Activated T-helper 1 cell treated with anti-CD3 and anti-CD28 coated beads, Interleukin-12 subunit alpha, Interleukin-12 subunit beta, Interleukin-2, Interleukin-4 antibody, amounts not matched to agents 30 ng/mL and 10 ng/mL and 1 ng/mL, durations not matched to agents 14 hours and 24 hours and 36 hours (primary cell): ENCODE measurements at places on chromosomes 1 and 21. TPM values are rescaled to one million over a fixed set of nuclear protein-coding genes. Genes with fewer than 3 reads are reported as not detected.

DNA sequence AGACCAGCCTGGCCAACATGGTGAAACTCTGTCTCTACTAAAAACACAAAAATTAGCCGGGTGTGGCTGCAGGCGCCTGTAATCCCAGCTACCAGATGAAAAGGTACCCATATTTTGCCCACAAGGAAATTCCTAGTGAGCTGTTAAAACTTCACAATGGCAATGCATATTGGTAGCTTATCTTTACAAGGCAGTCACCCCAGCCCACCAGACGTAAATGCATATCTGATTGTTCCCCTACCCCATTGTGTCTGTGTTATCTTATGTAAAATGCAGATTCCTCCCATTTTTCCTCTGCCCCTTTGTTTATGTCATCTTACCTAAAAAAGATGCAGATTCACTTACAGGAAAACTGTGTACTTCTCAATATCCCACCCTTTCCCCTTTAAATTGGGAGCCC is 103.1 kb upstream of the SLC2A1 start:
- DNase-seq: no peak

- no peak for DNase-seq
Observed at GRCh38 chr1:112711041-112711440, 4.1 kb downstream of the PPM1J start.

- no peak for DNase-seq
Observed at GRCh38 chr1:190067592-190067991, 410.1 kb downstream of the BRINP3 start.

DNA sequence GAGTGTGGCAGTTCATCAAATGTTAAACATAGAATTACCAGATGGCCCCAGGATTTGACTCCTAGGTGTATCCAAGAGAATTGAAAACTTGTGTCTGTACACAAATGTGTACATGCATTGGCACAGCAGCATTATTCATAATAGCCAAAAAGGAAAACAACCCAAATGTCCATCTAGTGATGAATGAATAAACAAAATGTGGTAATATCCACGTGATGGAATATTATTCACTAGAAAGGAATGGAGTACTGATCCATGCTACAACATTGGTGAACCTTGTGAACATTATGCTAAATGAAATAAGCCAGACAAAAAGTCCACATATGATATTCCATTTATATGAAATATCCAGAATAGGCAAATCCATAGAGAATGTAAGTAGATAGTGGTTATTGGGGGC is 77.7 kb downstream of the RAVER2 start:
- no peak for DNase-seq

DNA sequence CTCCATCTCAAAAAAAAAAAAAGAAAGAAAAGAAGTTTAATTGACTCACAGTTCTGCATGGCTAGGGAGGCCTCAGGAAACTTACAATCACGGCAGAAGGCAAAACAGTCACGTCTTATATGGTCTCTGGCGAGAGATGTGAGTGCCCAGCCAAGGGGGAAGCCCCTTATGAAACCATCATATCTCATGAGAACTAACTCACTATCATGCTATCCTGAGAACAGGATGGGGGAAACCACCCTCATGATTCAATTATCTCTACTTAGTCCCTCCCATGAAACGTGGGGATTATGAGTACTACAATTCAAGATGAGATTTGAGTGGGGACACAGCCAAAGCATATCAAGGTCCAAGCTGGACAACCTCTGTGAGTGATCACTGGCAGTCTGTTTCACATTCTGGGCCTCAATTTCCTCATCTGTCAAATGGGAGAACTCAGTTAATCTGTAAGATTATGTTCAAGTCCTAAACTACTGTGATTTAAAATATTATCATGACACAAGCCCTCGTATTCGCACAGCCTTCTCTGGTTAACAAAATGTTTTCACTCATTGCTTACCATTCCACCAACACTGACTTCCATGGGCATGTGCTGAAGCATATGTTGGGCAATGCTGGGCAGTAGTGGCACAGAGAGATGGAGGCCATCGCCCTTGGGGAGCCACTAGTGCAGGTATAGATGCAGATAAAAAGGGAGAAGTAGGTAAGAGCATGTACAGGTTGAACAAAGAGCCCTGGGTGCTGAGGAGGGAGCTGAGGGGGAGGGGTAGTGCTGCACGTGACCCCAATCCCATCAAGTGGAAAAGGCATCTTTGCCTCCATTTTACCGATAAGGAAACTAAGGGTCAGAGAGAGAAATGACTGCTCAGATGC is 46.2 kb upstream of the SLC2A1 start:
- no peak for DNase-seq

GRCh38 chr1:235211517-235211916 is 50.5 kb upstream of the RBM34 start:
- no peak for DNase-seq

- no peak for DNase-seq
Observed at GRCh38 chr1:45765999-45766792, 15.7 kb upstream of the IPP start.

NOS1AP gene
- 0.10 TPM in 1 of 2 replicates, not detected in the other for total RNA-seq

SLC1A7 gene
- not detected in 2 replicates for total RNA-seq
